ENCODE measurements at places on chromosomes 12 and 14.

GRCh38 chr12:96874211-96874610, 32.8 kb upstream of the NEDD1 start:
- DNase-seq, result no peak

DNA sequence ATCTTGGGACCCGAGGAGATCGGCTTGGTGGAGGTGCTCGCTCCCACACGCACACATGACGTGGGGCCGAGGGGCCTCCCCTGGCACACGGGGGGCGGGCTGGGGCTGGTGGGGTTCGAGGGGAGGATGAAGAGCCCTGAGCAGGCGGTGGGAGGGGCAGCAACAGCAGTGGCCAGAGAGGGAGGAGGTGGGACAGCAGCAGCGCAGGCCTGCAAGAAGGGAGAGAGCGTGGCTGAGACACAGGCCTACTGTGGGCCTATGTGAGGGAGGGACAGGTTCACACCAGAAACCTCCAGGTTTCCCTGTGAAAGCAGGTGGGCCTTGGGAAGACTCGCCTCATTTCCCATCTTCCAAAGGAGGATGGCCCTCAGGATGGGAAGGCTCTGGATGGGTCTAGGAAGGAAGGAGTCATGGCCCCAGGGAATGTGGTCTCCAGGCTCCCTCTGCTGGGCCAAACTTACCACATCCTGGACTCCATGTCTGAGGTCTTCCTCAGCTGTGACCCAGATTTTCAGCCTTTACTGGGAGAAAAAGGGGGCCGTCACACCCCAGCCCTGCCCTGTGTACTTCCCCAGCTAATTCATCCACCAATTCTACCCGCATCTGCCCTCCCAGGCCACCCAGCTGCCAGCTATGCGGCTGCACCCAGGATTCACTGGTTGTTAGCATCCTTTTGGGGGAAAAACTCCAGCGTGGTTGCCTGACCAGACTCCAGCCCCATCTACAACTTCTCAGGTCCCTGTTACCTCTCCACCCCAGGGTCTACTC, 2.8 kb downstream of the PIANP start:
- DNase-seq, result peak; percentile 49

DNA sequence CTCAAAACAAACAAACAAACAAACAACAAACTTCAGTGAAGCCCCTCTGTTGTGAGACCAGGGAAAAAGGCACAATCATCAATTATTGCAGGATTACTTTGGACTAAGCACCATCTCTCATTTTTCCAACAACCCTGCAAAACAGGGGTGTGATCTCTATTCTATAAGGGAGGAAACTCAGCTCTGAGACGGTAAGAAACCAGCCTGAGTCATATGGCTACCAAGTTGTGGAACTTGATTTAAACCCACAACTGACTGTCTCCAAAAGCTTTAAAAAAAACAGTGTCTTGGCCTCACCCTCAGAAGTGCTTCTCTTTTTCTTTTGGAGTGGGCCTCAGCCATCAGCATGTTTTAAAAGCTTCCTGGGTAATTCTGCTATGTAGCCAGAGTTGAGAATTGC, 49.8 kb downstream of the RIN3 start:
- DNase-seq, result no peak

GRCh38 chr14:68248481-68249255, 429.1 kb downstream of the RAD51B start:
- DNase-seq, result no peak

- DNase-seq, result no peak
Measured at GRCh38 chr14:37048666-37049071, 123.7 kb downstream of the SLC25A21 start.

- no peak for DNase-seq
Measured at GRCh38 chr12:92035477-92035876, 110.2 kb downstream of the BTG1 start.

All from NCI-H446 (cell line).